Anterior cingulate cortex (tissue), 58 donors: ENCODE measurements at places on chromosomes 5 and 9.

GRCh38 chr5:128254789-128255188 is 171.2 kb downstream of the SLC12A2 start:
- DNase-seq = no peak

GRCh38 chr5:103345461-103345860 is 86.9 kb downstream of the MACIR start:
- no peak for DNase-seq

- DNase-seq = no peak
Observed at GRCh38 chr9:132011896-132012295, 67.8 kb downstream of the MED27 start.

DNA sequence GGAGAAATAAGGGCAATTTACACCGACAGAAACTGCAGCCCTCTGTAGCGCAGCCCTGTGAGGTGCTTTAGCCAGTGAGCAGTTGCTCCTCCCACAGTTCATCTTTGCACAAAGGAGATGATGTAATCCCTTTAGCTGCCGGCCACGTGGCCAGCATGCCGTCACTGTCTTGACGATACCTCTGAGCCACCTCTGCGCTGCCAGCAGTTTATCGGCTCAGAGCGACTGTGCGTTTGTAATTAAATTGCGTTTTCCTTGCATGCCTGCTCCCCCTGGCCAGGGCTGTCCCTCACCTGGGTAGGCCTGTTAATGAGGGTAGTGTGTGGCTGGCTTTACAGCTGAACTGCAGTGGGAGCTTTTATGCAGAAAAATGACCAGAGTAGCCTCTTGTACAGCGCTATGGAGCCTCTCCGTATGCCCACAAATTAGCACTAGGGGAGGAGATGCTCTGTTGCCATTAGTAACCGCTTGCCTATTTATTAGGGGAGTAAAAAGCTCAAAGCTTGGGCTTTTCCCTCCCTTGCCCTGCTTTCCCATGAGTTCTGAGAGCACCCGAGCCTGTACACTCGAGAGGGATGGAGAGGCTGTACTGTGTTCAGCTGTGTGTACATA is 107.0 kb downstream of the TRIO start:
- DNase-seq = peak; percentile 76

GRCh38 chr5:107673039-107673367 is 2.3 kb upstream of the EFNA5 start:
- peak; percentile 31 for DNase-seq

GRCh38 chr5:124685404-124685930 is 61.0 kb downstream of the ZNF608 start:
- DNase-seq = no peak

DNA sequence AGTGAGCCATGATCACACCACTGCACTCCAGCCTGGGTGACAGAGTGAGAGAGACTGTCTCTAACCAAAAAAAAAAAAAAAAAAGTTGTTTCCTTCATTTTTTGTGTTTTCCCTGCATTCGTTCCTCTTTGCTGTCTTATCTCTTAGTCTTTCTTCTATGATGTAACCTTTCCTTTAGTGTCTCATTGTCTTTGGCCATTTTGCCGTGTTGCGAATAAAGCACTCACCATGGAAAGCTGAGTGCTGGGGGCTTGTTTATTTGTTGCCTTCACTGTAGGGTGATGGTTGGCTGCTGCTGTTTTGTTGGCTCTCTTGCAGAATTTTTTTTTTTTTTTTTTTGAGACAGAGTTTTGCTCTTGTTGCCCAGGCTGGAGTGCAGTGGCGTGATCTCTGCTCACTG is 7.7 kb downstream of the EHMT1 start:
- DNase-seq = no peak

- DNase-seq = no peak
Observed at GRCh38 chr5:56817263-56818014, 2.1 kb downstream of the MAP3K1 start.

DNA sequence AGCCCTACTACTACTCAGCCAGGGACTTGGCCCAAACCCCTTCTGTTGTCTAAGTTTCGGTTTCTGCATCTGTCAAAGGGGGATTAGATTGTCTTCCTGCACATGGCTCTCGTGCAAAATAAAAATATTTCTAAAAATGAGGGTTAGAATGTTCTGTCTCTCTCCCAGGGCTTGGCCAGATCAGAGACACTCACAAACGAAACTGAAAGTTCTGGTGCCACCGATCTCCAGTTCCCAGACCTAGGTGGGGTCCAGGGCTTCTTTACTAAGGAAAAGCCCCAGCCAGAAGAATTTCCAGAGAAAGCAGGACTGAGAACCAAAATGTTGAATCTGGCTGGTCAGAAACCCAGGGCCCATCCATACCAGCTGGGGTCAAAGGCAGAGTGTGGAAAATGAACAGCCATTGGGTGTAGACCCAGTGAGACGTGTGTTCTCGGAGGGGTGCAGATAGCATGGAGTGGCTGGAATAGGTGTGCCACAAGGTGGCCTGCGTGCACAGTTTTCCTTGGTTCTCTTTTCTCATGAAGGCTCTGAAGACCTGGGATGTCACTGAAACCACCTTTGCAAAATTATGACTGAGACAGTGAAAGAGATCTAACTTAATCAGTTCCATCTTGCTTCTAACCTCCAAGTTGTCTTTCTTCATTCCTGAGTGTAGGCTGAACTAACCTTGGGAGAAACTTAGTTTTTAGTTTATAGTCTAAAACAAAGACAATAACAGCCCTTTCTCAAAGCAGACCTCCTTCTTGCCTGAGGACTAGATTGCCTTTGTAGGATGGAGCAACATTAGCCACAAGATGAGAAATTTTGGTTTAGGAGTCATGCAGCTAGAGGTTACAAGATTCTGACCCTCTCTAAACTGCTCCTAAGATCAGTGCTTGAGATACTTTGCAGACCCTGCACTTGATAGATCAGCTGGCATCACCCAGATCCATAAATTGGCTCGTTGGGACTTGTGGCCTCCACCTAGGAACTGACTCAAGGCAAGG is 2.3 kb upstream of the SLC23A1 start:
- DNase-seq = no peak

DNA sequence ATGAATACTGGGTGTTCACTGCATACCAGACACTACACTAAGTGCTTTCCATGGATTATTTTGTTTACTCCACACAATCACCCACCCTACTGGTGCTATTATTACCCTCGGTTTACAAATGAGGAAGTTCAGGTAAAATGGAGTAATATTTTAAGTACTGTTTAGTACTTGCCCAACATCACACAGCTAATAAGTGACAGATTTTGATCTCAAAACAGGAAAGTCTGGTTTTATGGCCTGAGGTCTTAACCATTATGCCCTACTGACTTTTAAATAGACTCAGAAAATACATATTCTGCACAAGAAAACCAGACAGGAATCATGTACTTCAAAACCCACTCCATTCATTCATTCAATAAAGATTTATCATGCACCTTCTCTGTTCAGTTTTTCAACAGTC is 431.0 kb upstream of the TLE4 start:
- no peak for DNase-seq

DNA sequence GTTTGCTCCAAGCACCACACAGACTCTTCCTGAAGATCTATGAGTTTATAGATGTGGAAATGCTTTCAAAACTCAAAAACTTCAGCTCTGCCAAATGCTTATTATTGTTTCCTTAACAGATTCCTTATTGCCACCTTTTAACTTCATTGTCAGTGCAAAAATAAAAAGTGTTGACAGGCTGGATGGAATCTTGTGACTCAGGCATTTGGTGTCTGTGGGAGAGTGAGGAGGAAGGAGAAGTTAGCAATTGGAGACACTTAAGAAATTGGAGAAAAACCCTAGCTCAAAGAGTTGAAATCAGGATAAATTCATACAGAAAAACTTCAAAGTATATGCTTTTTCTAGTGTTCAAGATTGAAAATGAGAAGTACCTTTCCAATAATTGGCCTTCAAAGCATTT is 140.6 kb upstream of the PUM3 start:
- DNase-seq = no peak

- DNase-seq = no peak
Observed at GRCh38 chr5:172302047-172302710, 18.6 kb upstream of the UBTD2 start.

DNA sequence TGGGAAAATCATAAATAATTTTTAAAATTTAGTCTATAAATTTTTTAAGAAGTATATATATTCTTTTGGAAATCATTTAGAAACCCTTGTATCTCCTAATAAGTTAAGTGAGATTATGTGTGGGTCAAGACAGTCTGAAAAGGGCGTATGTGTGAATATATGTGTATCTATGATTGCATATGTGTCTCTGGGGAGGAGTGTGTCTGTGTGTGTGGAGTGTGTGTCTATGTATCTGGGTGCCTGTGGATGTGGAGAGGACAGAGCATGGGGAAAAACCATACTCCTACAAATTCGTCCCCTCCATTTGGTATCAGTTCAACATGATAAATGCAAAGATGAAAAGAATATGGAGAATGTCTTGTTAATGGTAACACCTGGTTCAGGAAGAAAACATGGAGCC is 342.0 kb upstream of the ACTBL2 start:
- DNase-seq = no peak

- DNase-seq = no peak
Observed at GRCh38 chr5:143021595-143021994, 251.4 kb downstream of the ARHGAP26 start.

- no peak for DNase-seq
Observed at GRCh38 chr5:109454731-109455505, 45.1 kb upstream of the PJA2 start.
